ENCODE measurements at places on chromosomes 1 and 21.

- no peak for DNase-seq
Observed at GRCh38 chr1:51957618-51958017, 32.9 kb downstream of the RAB3B start.

GRCh38 chr1:232292818-232293217 is 337.1 kb downstream of the SIPA1L2 start:
- DNase-seq: no peak

DNA sequence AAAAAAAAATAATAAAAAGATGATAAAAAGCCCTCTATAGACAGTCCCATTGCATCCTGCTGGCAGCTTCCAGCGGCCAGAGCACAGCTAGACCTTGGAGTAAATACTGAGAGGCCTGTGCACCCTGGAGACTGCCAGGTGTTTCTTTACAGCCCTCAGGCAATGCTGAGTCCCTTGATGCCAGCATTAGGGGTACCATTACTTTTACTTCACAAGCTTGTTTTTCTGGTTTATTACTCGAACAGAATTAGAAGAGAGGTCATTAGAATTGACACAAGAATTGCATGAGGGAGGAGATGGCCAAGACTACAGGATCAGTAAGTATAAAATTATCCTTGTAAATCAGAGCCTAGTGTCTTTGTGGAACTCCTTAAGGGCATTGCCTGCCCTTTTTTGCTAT is 43.6 kb downstream of the AKNAD1 start:
- no peak for DNase-seq

DNA sequence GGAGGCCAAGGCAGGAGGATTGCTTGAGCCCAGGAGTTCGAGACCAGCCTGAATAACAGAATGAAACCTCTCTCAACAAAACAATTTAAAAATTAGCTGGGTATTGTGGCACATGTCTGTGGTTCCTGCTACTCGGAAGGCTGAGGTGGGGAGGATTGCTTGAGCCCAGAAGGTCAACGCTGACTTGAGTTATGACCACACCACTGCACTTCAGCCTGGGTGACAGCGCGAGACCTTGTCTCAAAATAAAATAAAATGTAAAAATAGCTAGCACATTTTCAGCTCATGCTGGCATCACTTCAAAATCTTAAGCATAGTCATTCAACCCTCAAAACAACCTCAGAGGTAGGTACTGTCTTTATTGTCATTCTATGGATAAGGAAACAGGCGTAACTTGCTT is 6.4 kb downstream of the JAK1 start:
- no peak for DNase-seq

DNA sequence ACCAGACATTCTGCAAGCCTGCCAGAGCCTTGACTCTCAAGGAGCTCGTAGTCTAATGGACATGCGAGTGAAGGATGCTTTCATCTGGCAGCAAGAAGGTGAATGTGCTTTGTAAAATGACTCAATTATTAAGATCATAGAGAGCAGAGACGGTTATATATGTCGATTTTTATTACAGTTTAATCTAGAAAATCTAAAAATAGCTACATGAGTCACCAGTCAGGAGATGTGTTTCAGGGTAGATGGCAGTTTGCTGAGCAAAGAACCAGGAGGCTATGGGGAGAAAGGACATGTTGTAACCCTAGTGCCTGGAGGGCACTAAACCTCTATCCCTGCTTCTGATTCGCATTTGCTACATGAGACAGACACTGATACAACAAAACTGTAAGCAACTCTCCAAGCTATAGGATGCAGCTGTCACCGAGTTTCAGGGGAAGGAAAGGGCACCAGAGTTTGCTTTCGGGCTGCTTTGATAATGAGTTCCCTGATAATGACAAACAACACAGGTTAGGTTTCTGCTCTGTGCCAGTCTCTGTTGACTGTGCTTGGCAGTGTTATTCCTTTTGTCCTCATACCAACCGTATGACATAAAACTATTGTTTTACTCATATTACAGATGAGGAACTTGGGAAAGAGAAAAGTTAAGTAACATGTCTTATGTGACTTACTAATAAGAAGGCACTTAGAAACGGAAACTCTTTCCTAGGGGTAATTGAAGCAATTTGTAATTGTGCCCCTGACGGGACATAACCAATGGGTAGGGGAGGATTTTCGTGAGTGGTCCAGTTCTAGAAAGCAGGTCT is 43.2 kb downstream of the C1orf198 start:
- DNase-seq: peak; percentile 64

DNA sequence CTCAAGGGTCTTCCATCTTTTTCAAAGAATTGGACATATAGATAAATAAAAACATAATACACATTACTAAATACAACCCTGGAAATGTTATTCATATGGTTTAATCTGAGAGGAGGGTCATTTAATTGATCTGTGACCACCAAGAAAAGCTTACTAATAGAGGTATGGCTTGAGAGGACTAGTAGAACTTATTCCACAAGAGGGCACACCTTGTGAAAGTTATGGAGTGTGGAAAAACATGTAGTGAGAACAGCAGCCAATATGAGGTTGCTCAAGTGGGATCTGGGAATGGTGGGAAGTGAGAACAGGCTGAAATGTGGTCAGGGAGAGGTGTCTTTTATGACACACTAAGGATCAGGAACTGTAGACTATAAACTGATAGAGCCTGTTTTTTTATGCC is 973.5 kb upstream of the B3GALT2 start:
- DNase-seq: no peak

DNA sequence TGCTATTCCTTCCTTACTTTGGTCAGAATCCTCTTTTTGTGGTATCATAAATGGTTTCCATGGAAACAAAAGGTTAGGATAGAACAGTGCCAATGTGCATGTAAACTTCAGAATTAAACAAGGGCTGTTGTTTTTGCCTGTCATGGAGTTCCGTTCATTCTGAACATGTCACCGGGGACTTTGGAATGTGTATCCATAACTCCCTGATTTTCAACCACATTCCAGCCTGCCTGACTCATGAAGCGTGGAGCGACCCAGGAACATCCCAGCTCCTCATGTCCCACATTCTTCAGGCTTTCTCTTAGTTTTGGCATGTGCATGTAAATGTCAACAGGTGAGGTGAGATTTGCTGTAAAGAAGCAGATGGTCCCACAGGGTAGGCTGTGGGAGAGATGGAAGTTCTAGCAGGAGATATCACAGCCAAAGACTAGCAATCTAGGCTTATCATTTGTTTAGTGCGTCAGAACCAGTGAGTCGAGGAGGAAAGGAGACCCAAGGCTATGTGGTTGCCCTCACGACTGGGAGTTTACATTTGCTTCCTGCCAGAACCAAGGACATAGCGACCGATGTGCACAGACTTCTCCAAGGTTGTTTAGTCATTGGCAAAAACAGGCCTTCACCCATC is 23.0 kb upstream of the DNAJC11 start:
- DNase-seq: no peak

DNA sequence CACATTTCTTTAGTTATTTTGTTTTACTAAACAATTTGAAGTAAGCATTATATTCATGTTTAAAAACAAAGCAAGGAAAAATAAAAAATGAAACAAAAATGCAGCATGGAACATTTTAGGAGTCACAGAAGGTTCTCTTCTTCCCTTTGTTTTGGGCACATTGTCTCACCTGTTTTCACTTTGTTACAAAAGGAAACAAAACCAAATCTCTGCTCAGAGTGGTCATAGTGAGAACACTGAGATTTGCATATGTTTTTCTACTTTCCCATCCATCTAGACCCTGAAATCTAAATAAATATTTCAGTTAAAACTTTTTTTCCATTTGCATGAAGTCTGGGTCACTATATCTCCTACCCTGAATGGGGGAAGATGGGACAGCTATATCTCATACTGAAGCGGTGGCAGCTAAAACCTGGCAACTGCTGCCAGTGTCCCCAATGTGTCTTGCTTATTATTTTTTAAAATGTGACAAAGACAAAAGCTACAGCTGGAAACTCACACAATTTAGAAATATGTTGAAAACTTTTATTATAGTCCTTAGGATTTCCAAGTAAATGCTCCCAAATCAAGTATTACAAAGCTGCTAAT is 3.5 kb downstream of the EXOC8 start:
- no peak for DNase-seq

- no peak for DNase-seq
Observed at GRCh38 chr1:2160451-2161300, 33.9 kb downstream of the FAAP20 start.

- no peak for DNase-seq
Observed at GRCh38 chr1:205434738-205435137, 12.9 kb upstream of the LEMD1 start.

DNA sequence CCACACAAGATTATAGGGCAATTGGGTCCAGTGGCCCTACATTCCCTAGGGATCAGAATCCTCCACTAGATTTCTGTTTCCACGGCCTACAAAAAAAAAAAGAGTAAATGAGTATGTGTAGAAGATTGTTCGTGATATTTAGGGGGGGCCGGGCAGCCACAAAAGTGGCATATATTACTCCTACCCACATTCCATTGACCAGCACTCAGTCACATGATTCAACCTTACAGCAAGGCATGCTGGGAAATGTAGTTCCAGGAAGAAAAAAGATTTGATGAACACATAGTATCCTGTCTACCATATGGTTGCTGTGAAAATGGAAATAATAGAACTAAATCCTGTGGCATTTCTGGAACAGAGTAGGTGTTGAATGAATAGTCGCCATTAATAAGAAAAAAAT is 43.4 kb upstream of the GJB5 start:
- no peak for DNase-seq

- DNase-seq: peak; percentile 66
Observed at GRCh38 chr1:183590244-183591191, at the start of gene NCF2. Gene NCF2, minus strand, starts transcription at chr1:183590459. Its CDS starts 130 bp downstream, at chr1:183590329.

DNA sequence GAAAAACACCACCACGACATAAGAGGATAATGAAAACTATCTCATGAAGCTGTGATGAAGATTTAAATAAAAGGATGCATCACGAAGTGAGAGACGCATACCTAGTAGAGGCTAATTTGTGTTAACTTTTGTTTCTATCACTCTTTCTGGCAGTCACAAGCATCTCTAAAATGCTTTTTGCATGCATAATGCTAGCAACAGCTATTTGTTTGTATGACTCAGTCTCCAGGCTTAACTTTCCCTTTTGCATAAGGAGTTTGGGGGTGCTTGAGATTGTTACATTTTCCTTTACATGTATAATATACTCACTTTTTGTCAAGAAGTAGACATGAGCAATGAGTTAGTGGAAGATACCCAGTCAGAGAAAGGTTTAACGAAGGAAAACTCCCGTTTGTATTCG is 385.4 kb downstream of the DISC1 start:
- DNase-seq: no peak

DNA sequence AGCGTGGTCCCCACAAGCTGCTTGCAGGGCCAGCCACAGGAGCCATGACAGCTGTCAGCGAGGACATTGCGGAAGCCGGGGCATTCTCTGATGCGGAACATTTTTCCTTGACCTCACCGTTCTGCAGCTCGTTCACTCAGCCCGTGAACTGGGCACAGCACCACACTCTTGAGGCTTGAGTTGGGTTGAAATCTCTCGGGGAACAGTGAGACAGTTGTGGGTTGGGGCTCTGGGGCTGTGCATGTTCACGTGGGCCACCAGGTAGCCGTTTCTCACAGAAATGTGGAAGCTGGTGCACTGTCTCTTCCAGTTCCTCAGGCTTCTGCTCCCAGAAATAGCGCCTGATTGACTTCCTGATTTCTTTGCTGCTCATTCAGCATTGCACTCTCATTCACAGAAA is 69.8 kb downstream of the SPSB1 start:
- peak; percentile 68 for DNase-seq

DNA sequence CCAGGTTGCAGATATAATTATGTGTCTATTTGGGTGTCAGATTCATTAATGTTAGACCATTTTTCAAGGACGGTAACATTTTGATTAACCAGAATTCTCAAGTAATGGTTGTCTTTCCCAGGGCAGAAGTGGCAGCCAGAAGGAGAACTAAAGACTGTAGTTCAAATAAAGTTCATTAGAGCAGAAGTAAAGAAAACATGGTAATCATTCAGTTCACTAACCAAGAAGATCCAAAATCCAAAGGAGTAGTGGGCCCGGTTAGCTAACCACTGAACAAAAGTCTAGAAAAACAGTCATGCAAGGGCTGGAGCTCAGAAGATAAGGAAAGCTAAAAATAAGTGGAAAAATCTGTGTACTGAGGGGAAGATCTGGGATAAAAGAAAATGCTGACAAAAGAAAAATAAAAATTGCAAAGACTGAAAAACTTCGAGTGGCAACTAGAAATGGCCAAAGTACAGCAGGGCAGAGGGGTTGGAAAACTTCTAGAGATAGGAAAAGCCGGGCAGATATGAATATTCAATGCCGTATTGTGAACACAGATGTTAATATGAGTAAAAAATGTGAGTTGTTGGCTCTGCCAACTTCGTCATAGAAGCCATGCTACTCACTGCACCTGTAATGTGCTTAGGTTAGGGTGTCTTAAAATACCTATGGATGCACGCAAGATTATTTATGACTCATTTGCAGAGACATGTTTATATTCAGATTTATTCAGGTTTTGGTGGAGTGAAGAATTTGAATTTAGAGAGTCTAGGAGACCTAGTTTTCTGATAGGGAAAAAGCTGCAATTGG is 925.9 kb downstream of the LTN1 start:
- DNase-seq: no peak

GRCh38 chr1:108124622-108125311 is 75.4 kb downstream of the SLC25A24 start:
- DNase-seq: no peak

GRCh38 chr1:232218955-232219865 is 410.7 kb downstream of the SIPA1L2 start:
- DNase-seq: no peak

GRCh38 chr1:171883849-171884248 is 42.6 kb downstream of the DNM3 start:
- DNase-seq: no peak

DNA sequence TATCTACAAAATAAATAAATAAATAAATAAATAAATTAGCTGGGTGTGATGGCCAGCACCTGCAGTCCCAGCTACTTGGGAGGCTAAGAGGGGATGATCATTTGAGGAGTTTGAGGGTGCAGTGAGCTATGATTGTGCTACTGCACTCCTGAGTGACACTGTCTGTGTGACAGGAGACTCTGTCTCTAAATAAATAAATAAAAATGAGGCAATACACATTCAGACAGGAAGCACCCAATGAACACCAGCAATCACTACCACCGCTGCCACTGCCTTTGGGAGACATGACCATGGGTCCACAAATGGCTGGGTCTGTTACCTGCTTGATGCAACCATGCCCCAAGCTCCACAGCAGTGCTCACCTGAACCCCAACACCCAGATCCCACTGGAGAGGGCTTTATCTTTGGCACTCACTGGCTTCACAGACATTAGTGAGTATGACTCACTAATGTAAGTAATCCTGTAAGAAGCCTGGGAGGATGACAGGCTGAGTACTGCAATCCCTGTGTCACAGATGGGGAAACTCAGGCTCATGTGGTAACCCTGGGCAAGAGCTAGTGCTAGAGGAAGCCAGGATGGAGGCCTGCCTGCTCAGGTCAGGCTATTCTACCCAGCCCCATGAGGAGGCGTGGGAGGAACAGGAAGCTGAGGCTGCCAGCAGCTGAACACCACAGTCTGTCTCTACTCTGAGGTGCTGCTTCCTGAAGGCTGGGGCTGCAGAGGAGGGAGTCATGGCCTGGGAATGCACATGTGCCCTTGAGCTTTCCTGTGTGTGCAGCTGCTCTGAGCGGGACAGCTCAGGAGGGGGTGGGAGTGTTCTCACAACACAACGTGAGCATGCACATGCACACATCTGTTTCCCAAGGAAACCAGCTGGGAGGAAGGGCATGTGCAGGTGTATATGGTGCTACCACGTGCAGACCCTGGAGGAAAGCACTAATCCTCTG is 43.0 kb downstream of the SLC9A1 start:
- no peak for DNase-seq
